ENCODE measurements at places on chromosomes 1 and 21.

DNA sequence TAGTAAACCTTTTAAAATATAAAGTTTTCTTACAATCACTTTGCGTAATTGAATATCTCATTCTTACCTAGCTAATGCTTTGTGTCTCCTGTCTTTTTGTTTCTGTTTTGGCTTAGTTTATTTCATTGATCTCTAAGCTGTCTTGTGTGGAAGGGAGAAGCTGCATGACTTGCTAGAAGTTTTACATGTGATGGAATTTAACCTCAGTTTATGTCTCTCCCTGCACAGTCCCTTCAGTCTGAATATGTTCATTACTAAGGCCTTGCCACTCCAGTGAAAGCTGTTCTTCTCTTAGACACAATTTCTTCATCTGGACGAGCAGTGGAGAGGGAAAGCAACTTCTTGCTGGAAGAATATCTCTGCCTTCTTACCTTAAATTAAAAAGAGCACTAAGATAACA is 19.9 kb upstream of the GPR88 start:
- DNase-seq = no peak

DNA sequence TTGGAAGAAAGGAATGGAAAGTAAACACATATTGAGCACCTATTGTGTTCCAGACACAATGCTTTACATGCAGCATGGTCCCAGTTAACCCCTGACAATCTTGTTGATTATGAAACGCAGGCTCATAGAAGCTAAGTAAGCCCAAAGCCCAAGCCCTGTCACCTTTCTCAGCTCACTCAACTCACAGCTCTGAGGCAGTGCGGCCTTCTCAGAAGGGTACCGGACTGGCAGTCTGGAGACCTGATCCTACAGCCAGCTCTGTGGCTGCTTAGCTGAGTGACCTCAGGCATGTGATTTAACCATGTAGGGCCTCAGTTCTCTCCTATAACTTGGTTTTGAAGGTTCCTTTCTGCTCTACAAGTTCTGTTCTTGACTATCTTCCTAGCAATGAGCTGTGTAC is 464 bp upstream of the RNASEL start:
- no peak for DNase-seq

- no peak for DNase-seq
Measured at GRCh38 chr1:225709101-225709500, 56.2 kb upstream of the ENAH start.

- no peak for DNase-seq
Measured at GRCh38 chr1:232034556-232034955, 408.0 kb downstream of the DISC1 start.

GRCh38 chr1:220028346-220028895 is 17.9 kb downstream of the EPRS1 start:
- no peak for DNase-seq

DNA sequence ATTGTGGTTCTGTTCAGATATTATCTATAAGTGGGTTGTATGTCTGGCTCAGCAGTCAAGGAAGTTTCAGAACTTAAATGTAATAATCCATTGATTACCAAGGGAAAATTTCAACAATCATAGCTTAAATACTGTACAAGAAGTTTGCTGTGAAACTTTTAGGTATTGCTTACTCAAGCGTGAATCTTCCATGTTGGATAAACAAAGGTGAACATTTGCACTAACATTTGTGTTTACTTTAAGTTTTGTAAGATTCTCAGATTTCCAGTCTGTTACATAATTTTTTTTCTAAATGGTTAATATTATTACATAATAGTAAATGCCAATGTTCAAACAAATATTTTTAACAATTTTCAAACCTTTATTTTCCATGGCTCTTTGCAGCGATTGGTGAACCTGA is 285.6 kb downstream of the NCAM2 start:
- no peak for DNase-seq

GRCh38 chr1:185200889-185201288 is 43.9 kb downstream of the SWT1 start:
- no peak for DNase-seq

GRCh38 chr21:25175938-25176337 is 431.3 kb downstream of the MRPL39 start:
- DNase-seq = no peak

GRCh38 chr1:46221749-46222148 is 18.6 kb downstream of the LURAP1 start:
- no peak for DNase-seq

DNA sequence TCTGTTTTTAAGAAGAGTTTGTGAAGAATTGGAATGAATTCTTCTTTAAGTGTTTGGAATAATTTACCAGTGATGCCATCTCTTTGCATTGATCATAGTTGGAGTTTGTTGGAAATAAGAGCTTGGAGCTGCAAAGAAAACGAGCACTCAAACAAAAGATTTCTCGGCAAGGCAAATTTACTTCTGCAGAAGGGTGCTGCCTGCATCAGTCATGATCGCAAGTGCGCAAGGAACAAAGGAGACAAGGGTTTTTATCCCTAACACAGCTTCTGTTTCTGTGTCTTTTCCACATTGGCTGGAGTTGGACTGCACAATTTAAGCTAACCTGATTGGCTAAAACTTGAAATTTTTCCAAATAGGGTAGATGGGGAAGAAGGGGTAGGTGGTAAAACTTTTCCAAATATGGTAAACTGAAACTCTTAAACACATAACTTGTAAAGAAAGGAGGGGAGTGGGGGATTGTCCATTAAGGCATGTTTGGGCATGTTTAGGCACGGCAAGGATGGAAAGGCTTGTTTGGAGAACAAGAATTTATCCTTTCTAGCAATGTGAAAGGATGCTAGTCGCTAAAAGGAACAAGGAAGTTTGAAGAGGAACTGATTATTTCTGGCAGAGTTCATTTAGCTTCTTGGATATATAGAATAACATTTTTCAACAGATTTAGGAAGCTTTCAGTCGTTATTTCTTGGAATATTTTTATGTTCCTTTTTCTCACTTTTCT is 3.5 kb upstream of the AADACL4 start:
- DNase-seq = no peak

- no peak for DNase-seq
Measured at GRCh38 chr1:96524100-96524499, 197.5 kb upstream of the PTBP2 start.

- no peak for DNase-seq
Measured at GRCh38 chr21:45506241-45506817, 35.9 kb downstream of the SLC19A1 start.

GRCh38 chr1:168806952-168807351 is 77.9 kb upstream of the DPT start:
- no peak for DNase-seq

DNA sequence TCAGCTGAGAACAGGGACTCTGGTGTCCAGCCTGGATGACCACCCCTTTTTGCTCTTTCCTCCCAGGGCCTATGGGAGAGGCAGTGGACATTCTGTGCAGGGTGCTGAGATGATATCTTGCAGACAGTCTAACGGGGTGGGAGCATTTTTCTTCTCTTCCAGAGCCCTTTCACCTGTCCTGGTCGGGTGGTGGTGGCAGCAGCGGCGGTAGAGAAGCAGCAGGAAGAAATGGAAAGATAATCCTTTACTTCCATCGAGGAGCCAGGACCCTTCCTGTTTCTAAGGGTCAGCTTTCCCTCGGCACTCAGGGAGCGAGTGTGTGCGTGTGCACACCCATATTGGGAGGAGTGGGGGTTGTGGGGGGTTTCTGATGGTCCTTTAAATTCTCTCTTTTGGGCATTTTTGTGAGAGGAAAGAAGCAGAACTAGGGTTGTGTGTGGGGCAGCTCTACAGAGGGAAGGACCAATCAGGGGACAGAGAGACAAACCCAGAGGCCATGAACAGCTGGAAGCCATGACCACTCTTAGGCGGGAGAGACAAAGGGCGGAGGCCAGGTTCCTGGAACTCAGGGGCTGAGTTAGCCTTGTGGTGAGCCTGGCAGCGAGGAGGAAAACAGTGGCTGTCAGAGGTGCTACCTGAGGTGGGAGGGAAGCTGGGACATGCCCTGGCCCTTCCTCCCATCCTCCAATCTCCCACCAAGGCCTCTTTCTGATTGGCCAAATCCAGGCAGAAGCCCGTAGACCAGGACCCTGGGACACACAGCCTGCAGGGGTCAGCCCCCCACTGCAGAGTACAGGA is 31.2 kb upstream of the CSF3R start:
- no peak for DNase-seq

GRCh38 chr1:66563094-66563800 is 29.3 kb downstream of the SGIP1 start:
- DNase-seq = no peak

- DNase-seq = no peak
Measured at GRCh38 chr1:19974822-19975416, 4.5 kb downstream of the PLA2G2A start.

DNA sequence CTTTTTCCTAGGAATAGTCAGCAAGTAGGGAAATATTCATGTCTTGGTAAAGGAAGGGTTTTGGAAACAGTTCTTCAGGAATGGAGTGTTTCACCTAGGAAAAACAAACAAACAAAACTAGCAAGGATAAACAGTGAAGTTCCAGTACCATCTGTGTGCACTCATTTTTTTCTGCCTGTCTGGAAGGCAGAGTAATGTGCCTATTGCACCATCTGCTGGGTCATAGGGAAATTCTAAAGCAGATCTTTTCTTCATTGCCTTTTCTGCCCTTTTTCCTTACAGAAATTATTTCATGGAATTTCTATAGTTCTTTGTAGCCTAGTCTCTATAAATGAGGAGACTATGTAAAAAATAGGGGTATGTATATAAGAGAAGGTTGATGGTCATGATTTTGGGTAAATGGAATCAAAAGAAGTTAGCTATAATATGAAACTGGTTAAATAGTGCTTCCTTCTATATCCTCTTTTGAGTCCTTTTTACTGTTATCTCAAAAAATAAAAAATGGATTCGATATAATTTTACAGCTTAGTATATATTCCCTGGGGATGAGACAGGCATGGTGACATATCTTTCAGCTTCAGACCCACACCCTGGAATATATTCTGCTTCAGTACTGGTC is 3.4 kb upstream of the HRNR start:
- no peak for DNase-seq

DNA sequence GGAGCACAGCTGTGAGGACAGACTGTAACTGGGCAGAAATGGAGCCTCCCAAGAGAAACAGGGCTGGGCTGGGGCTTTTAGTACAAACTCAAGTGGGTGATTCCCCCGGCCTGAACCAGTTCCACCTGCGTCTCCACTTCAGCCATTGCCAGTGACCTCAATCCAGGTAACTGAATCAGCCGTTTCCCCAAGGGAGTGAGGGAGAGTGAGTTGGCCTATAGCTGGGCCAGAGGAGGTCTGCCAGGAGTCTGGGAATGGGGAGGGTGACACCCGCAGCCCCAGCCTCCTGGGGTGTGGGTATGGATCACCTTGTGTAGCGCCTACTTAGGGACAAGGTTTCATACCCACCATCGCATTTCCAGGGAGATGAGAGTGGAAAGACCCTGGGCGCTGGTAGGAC is 8.5 kb downstream of the SLC26A9 start:
- no peak for DNase-seq

GRCh38 chr1:226697151-226697928 is 41.7 kb downstream of the ITPKB start:
- DNase-seq = no peak

- DNase-seq = no peak
Measured at GRCh38 chr1:29465755-29466154, 229.4 kb downstream of the PTPRU start.

DNA sequence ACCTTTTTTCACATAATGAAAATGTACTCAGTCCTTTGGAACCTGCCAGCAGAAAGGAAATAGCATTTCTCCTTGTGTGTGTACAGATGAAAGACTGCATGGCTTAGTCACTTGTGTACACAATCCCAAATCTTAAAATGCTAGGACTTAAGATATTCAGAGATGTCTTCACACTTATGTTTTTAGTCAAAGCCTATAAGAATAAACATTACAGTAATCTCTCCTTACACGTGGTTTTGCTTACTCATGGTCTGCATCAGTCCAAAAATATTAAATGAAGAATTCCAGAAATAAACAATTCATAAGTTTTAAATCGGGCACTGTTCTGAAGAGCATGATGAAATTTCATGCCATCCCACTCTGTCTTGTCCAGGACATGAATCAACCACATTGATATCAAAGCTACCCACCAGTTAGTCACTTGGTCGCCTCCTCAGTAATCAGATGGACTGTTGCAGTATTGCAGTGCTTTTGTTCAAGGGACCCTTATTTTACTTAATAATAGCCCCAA is 75.7 kb upstream of the RRP15 start:
- no peak for DNase-seq

GRCh38 chr1:205983925-205984725 is 19.1 kb downstream of the RAB7B start:
- no peak for DNase-seq

- DNase-seq = no peak
Measured at GRCh38 chr1:33965086-33965485, 101.2 kb downstream of the HMGB4 start.

DNA sequence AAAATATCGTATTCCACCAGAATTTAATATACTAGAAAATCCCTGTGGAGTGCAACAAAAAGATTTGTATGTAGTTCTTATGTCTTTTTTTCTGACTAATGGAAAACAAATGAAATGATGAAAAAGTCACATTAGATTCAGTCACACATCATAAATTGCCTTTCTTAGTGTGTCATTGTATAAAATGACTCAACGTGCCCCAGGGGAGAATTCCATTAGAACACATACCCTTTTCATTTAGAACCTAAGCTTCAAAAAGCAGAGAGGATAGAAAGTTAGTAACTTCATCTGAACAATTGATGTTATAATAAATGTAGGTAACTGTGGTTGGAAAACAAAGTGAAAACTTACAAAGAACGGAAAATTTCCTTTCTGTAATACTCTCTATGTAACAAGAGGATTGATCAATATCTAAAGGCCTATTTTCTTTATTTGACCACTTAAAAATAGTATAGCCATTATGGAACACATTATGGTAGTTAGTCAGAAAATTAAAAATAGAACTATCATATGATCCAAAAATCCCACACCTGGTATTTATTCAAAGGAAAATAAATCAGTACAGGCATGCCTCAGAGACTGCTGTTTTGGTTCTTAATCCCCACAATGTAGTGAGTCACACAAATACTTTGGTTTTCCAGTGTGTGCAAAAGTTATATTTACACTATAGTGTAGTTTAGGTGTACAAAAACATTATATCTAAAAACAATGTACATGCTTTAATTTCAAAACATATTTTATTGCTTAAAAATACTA is 1016.1 kb downstream of the KCNT2 start:
- DNase-seq = no peak

DNA sequence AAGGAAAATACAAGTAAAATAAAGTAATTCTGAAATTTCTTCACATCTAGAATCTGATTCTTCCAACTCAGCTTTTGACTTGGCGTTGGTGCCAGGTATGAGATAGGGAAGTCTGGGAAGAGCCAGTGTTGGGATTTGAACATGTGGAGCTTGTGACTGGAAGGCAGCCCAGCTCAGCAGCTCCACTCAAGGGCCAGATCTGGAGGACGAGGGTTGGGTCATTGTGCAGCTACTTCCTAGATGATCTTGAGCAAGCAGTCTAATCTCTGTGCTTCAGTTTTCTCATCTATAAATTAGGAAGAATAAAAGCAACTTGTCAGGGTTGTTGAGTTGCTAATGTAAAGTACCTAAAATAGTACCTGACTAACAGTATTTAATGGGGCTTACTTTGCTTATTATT is 5.0 kb downstream of the ADARB1 start:
- no peak for DNase-seq
